ENCODE measurements at places on chromosomes 2 and 18.

DNA sequence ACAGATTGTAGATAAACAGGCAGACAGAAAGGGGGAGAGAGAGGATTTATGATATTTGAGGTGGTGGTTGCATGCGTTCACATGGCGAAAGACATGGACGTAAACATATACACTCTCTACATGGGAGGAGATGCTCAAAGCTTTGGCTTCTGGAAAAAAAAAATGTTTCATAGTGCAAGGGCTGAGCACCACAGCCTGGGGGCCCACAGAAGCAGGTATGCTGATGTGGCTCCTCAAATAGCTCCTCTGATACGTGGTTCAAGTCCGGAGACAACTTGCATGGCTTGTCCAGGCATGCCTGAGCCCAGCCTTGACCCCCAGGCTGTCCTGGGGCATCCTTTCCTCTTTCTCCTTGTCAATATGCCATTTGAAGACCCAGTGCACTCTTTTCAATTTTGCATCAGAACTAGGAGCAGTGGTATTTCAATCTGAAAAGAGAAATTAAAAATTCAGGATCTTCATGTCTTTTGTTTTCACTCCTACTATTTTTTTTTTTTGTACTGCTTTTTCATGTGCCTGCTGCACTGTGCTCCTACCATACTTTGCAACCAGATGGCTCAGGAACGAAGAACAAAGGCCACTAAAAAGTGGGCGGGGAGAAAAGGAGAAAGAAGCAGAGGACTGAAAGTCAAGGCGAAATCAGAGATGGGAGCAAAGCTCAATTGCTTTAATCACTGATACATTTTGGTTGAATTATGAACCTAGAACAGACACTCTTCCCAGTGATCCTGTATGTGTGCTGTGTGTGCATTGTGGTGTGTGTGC lies 495.7 kb upstream of the TCF4 start:
- DNase-seq: no peak

GRCh38 chr2:217650716-217651360 lies 352.0 kb downstream of the TNS1 start:
- DNase-seq: peak; percentile 46

DNA sequence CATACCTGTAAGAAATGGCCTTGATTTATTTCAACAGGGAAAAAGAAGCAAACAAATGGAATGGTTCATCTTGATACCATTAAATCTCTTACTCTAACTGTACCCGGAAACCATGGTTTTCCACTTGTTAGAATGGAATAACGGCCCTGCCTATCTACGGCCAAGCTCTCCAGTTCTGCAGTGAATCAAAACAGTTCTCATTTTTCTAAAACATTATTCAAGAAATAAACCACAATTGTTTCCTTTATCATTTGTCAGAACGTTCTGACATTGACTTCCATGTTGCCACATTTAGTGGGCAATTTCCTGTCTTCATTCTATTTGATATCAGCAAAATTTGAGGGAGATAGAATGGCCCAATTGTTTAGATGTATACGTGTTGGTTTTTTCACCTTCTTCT lies 118.8 kb upstream of the CDH19 start:
- DNase-seq: no peak

DNA sequence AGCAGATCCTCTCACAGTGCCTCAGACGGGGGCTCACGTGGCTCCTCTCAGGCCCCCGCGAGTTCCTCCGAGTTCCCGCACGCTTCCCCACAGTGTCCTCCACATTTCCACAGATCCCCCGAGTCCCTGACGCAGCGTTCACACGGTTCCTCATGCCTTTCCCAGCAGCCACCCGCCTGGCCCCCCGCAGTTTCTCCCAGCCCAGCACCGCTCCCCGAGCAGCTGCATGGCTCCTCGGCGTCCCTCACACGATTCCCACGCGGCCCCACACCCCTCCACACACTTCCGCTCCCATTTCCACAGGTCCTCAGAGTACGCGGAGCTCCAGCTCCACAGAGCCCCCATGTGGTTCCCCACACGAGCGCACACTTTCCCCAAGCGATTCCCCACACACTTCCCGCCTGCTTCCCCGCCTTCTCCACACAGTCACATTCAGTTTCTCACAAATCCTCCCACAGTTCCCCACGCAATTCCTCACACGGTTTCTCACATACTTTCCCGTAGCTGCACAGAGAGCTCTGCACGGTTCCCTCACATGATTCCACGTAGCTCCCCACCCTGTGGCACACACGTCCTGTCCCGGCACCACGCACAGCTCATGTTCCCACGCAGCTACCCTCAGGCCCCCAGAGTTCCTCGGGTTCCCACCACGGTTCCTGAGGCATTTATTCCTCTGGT lies 39.9 kb downstream of the KIF1A start:
- DNase-seq: no peak

GRCh38 chr18:7940971-7941370 lies 373.9 kb downstream of the PTPRM start:
- DNase-seq: no peak

DNA sequence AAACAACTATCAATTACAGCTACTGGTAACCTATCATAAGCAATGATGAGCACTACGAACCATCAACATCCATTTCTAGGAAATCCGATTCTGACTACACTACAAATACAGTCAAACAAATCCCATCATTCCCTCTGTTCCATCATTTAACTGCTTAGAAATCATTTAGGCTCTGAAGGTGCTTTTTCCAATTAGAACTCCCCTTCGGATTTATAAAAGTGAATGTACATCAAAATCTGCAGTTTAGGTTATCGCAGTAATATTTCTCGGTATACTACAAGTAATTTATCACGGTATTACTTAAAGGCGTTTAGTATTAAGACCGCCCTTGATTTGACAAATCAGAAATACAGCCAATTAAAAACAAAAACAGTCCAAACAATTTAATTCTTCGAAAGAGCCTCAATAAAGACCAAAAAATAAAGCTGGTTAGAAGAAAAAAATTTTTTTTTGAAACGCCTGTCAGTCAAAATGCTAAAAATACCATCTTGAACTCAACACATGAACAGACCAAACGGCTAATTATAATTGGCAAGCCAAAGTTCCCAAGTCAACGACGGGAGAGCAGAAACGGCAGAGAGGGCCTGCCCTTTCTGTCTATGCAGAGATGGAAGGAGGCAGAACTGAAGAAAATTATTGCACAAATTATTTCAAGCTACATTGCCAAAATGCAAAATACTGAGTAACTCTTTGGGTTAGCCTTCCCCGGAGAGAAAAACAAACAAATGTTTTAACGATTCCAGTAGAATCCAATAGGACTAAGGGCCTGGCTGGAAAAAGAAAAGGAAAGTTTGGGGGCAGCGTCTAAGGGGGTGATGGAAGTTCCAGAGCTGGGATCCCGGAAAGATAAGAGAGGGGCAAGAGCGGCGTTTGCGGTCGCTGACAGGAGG lies 1.2 kb downstream of the VPS54 start:
- DNase-seq: no peak

- DNase-seq: no peak
Observed at GRCh38 chr2:237185553-237185925, 99.8 kb downstream of the COPS8 start.

GRCh38 chr2:43636621-43637020 lies 439 bp upstream of the PLEKHH2 start:
- no peak for DNase-seq

DNA sequence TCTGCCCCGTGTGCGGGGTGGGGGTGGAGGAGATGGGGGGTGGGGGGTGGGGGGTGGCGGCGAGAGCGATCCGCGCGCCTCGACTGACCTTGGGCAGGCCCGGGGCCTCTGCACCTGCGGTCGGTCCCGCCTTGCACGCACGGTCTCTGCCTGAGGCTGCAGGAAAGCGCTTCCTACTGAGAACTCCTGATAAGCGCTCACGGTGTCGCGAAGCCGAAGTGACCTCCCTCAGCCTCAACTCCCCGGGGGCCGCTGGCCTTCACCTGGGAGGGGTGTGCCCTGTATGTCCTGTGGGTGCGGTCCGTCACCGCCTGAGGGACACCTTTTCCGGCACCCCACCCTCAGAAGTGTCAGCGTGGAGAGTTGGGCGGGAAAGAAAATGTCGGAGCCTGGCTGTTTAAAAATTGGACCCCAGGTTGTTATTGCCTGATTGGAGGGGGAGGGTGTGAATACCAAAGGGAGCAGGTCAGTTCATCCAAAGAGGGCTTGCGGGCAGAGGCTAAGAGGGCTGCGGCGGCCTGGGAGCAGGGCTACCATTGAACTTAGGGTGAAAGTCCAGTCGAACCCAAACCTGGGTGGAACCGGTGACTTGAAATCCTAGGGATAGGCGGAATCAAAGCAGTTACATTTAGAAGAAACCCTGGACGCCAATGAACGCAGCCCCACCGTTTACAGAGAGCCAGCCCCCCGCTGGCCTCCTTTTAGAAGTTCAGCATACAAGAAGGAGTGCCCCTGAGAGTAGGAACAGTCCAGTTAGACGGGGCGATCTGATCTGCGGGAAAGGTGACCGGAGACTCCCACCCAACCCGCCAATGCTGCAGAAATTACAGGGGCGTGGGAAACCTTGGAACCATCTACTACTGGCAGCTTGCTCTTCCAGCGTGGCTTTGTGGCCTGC lies 1.2 kb downstream of the MAL start:
- DNase-seq: peak; percentile 50

- DNase-seq: no peak
Observed at GRCh38 chr2:36337354-36337753, 18.2 kb upstream of the CRIM1 start.

- no peak for DNase-seq
Observed at GRCh38 chr2:197889041-197889440, 84.6 kb downstream of the PLCL1 start.

DNA sequence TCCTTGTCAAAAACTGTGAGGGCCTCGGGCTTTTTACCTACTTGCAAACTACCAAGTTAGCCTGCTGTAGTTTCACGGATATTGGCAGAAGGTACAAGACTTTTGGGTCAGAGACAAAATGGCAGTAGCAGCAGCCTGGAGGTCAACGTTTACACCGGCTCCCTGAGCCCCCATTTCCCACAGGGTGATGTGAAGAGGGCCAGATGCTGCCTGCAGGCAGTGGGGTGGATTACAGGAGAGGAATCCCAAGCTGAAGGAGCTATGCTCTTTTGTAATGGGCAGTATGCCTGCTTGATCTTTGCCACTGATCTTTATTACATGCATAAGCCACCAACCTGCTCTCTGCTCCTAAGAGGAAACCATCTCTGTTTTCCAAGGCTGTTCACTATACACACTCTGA lies 29.5 kb upstream of the SP5 start:
- peak; percentile 29 for DNase-seq
